Cortex of kidney (tissue), 1 donor: ENCODE measurements at places on chromosomes 7 and 10.

DNA sequence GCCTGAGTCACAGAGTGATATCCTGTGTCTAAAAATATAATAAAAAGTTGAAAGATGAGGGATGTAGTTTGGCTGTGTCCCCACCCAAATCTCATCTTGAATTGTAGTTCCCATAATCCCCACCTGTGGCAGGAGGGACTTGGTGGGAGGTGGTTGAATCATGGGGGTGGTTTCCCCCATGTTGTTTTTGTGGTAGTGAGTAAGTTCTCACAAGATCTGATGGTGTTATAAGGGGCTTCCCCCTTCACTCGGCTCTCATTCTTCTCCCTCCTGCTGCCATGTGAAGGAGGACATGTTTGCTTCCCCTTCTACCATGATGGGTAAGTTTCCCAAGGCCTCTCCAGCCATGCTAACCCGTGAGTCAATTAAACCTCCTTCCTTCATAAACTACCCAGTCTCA lies 25.1 kb upstream of the UBE3C start:
- no peak for DNase-seq

DNA sequence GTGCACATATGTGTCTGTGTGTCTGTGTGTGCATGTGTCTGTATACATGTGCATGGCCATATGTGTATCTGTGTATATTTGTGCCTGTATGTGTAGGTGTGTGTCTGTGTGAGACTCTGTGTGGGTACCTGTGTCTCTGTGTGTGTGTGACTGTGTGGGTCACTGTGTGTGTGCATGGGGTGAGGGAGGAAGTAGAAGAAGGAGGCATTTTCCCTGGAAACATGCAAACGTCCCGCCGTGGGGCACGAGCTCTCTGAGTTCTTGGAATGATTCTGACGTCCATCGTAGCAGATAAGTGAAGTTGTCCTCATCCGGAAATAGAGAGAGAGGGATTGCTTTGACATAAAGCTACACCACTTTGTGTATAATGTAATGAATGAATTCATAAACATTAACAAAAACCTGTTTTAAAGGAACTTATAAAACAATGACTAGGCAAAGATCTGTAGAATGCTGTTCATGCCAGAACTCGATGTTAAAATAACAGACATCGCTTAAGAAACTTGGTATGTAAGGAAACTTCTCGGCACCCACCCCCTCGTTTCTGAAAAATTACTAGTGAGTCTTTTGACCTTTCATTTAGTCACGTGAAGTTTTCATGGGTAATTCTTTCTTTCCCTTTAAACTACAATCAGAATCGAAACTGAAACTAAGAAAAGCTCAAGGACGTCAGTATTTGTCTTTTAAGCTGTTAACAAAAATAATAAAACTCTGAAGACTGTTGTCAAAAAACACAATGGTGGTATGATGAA lies 43.6 kb upstream of the KLF6 start:
- no peak for DNase-seq

DNA sequence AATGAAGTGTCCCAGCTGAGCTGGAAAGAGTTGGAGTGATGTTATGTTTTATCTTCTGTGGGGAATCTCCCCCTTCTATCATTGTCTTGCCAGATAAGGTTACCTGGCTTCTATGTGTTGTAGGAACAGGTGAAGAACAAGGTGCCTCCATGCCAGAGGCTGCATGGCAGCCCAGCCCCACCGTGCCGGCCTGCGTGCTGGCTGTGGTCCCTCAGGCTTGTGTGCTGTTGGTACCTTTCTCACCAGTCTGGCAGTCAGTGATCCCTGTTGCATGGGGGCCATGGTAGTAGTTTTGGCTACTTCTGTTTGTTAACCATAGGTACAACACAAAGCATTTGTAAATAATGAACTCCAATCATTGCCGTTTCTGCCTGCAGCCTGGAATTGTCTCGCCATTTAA lies 37.9 kb downstream of the CCM2 start:
- DNase-seq, result no peak

- no peak for DNase-seq
Observed at GRCh38 chr7:28272461-28272877, 91.9 kb upstream of the JAZF1 start.

DNA sequence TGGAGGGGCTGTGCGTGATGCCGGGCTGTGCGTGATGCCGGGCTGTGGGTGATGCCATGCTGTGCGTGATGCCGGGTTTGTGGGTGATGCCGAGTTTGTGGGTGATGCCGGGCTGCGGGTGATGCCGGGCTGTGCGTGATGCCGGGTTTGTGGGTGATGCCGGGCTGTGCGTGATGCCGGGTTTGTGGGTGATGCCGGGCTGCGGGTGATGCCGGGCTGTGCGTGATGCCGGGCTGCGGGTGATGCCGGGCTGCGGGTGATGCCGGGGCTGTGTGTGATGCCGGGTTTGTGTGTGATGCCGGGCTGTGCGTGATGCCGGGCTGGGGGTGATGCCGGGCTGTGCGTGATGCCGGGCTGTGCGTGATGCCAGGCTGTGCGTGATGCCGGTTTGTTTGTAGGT lies 128.9 kb downstream of the FAM53B start:
- DNase-seq, result no peak

DNA sequence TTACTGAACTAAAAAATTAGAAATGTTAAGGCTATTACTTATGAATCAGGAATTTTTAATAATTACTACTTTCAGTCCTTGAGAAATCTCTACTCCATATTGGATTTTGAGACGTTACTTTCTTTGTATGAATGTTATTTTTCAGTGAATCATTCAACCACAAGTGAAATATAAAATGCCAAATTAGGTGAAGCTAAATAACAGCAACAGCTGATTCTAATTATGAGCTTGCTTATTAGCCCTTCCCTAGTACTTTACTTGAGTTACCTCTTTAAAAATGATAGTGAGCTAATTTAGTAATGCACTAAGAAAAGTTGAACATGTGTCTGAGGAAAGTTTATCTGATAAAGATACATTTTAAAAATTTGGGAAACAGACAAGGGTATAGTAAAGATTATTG lies 51.4 kb downstream of the PCGF5 start:
- no peak for DNase-seq

GRCh38 chr7:142263598-142264380 lies 5.9 kb upstream of the PRSS58 start:
- DNase-seq, result no peak

DNA sequence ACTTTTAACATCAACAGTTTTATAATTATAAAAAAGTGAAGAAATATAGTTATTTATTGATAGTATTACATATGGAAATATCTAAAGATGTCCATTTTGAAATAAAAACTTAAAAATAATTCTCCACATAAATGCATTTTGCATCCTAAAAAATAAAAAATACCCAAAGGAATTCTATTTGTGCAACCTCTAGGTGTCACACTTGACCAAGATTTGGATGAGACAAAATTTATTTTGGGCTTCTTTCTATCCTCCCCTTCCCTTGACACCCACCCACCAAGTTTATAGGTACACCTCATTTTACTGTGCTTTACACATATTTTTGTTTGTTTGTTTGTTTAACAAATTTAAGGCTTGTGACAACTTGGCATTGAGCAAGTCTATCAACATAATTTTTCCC lies 3.3 kb upstream of the THSD7A start:
- no peak for DNase-seq

DNA sequence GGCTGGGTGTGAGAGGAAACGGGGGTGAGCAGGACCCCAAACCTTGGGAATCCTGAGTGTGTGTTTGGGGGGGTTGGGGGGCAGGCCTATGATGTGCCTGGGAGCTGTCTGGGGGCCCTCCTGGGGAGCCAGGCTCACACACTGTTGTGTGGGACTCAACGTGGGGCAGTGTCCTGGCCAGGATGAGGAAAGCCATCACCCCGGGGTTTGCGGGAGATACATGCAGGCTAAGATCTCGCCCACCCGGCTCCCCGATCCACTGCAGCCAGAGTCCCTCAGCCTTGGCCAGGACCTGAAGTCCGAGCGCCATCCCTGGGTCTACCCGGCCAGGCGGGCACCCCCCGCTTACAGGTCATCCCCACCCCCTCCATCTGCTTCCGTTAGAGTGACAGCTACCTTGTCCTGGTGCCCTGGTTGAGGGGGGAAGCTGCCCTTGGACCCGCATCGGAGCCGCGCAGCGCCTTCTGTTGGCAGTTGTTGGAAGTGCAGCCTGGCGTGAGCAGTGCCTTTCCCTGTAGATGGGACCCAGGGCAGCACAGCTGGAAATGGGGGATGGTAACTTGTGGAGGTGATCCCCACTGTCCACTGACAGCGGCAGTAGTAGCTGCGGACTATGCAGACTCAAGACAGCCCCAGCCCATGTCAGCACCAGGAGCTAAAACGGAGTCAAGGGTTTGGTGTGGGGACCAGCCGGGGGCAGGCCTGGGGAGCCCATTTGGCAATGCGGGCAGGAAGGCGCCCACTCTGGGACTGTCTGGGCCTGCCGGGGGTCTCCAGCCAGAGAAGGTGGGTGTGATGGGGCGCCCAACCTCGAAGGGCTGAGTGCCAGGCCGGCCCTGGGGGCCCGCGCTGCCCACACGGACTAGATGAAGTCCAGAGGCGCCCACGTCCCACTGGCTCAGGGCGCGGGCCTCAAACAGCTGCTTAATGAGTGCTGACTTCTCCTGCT lies 885.6 kb upstream of the ZNF722 start:
- DNase-seq, result no peak

DNA sequence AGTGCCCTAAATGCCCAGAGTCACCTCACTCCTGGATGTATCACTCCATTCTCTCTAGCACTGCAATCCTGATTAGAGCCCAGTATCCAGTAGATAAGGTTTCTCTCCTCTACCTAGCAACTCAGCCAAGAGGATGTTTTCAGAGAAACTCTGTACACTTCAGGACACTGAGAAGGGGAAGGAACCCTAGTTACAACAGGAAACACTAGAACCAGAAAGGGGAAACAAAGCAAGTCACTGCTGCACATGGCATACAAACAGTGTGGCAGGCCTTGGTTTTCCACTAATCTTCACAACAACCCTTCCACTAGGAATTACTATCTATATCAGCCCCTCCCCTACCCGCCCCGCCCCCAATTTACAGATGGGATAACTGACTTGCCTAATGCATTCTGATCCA lies 1.6 kb downstream of the FAM204A start:
- no peak for DNase-seq

DNA sequence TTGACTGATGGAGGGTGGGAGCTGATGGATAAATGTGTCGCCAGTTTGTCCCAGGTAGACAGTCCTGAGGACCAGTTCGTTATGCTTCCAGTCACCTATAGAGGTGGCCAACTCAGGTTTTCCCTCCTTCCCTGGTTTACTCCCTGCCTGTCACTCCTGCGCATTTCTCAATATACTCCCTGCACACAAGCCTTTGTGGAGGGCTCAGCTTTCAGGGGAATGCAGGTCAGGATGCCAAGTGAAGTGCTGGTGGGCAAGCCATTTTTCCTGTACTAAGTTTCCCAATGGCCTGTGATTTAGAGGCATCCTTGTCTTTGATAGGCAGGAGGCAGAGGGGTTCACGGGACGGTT lies 473.5 kb upstream of the ZMIZ1 start:
- DNase-seq, result no peak

GRCh38 chr7:12670000-12670729 lies 17.3 kb upstream of the ARL4A start:
- DNase-seq, result no peak

- no peak for DNase-seq
Observed at GRCh38 chr10:73647875-73648651, 6.8 kb upstream of the MYOZ1 start.

DNA sequence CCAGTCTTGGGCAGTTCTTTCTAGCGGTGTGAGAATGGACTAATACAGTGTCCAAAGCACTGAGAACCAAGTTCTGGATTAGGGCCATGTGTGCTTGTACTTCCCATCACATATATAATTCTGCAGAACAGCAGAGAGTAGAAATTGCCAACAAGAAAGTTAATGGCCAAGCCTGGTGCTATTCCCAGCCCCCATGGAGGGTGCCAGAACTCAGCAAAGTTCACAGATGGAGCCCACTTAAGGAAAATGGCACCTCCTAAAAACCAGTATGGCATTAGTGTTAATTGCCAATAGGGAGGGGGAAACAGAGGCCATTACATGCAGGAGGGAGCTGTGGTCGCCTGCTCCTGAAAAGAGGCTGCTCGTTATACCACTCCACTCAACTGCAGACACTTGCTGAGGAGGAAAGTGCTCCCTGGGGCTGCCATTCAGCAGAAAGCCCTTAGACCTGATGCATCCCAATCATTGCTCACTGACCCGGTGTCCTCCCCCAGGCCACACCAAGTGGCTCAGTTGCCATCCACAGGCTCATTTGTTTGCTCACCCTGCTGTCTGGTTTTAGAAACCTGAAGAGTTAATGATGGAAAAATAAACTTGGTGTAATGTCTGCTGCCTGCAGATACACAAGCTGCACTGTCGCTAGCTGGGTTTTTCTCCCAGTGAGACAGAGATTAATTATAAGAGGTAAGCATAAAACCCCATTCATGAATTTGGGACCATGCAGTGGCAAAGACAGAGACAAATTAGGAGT lies 280.6 kb downstream of the GFRA1 start:
- DNase-seq, result no peak

GRCh38 chr7:110841840-110842545 lies 248.9 kb upstream of the LRRN3 start:
- no peak for DNase-seq

DNA sequence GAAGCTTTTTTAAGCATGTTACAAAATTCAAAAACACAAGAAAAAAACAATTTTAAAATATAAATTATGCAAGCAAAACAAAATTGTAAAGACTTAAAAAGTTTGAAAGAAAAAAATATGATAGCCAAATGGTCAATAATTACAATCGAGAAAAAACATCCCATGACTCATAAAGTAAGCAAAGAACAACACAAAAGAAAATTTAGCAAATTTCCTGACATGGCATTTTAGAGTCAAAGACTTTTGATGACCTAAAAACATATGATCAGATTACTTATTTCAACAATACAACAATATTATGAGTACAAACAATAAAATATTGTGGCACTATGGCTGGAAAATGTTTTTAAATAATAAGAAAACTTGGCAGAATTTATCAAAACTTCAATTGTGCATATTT lies 312.1 kb upstream of the MEOX2 start:
- no peak for DNase-seq

GRCh38 chr7:24323961-24324480 lies 40.0 kb downstream of the NPY start:
- no peak for DNase-seq

- no peak for DNase-seq
Observed at GRCh38 chr10:36475746-36476145, 649.7 kb upstream of the ANKRD30A start.

DNA sequence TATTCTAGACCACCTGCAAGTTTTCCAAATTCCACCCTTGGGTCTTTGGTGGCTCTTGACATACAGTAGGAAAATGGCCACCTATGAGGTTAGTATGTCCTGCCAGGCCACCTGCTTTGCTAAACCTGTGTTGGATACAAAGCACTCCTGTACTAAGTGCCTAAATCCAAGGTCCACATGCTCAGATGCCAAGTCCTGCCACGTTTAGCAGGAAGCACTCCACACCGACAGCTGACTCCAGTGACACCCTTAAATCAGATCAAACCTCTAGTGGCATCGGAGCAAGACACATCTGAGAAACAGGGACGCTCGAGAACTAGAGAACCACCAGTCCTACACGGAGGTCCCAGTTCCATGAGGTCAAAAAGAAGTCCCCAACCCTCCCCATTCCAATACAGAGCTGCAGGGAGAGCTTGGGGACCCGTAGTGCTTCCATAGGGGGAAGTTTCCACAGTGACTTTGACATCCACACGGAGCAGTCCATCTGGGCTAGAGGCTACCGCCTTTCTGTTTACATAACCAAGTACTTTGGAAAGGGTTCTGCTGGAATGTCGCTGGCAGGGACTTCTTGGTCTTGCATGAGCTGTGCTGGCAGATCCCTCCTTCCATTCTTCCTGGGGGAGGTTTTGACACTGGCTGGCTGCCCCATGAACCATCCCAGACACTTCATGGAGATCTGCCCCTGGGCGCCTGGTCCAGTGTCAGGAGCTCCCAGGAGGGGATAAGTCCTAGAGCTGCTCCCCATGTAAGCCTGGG lies 290.6 kb downstream of the PRPF18 start:
- no peak for DNase-seq
